ENCODE measurements at places on chromosomes 3 and 15.

GRCh38 chr3:168973206-168973605, 690.3 kb downstream of the MECOM start:
- no peak for DNase-seq

GRCh38 chr3:32816439-32817256, 1.1 kb upstream of the TRIM71 start:
- DNase-seq = peak; percentile 45

DNA sequence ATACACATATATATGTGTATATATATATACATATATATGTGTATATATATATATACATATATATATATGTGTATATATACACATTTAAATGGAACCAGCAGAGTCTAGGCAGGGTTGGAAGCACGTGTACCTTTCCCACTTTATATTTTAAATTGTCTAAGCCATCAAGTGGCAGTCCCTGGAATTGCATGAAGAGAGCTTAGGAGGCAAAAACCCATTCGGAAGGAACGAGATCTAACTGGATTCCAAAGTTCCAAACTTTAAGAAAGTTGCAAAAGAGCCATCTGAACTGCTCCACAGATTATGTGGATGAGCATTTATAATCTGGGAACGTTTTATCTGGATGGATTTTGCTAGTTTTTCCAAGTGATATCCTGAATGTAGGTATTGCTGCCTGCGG, 186.5 kb downstream of the FOXP1 start:
- DNase-seq = peak; percentile 49

- no peak for DNase-seq
These were observed 34.6 kb downstream of the CRABP1 start for GRCh38 chr15:78374436-78375393.

- DNase-seq = no peak
These were observed 33.8 kb downstream of the SCAP start for GRCh38 chr3:47441796-47442551.

DNA sequence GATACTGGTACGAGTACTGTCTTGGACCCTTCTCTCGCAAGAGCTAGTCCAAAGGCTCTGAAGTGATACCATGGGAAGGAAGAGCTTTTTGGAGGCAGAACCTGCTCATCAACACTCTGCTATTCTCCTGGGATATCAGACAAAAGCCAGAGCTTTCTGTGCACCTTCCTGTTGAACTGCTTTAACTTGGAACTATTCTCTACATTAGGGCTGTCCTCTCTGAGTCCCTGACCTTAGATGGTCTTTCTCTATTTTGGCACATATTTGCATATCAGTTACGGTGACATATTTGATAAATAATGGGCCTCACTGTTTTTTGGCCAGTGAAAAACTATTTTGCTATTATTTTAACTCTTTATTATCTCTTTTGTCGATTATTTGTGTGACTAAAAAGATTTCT, 146.9 kb downstream of the TIGIT start:
- no peak for DNase-seq

DNA sequence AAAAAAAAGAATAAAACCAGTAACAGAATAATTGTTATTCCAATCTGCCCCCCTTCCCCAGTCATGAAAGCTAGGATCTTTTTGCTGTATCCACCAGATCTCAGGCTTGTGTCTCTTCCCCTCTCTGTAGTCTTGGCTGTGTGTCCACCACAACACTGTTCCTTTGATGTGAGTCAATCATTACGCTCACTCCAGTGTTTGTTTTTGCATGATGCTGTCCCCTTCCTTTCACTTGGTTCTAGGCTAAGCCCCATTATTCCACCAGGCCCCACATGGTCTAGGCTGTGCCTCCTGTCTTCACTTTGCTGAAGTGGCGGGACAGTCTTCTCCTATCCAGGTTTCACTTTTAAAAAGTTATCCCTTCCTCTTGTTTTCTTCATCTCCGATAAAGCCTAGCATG, 13.6 kb downstream of the ACKR2 start:
- DNase-seq = no peak

DNA sequence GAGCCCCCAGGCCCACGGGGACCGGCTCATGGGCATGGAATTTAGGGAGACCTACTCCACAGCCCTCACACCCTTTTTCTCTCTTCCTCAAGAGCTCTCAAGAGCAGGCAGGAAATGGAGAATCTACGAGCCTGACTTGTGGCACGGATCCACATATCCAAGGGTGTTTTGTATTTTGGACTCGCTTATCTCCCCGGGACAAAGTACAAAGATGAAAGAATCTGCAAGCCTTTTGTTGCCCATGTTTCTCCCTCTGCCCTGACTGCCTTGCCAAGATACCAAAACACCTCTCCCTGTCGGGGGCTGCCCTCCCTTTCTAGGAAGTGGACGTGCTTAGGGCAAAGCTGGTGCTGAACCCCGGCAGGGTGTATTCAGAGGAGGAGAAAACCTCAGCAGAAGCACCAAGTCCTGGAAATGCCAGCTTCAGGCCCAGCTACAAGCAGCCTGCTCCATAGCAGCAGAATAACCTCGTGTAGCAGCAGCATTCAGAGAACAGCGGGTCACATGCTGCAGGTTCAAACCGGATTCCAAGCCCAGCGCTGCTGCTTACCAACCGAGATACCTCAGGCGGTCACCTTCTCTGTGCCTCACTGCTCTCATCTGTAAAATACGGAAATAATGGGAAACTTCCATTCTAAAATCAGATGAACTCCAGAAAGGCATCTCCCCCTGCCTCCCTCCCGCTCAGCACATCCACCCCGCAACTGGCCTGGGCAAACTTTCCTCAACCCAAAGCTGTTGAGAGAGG, 35.2 kb downstream of the DNASE1L3 start:
- no peak for DNase-seq

GRCh38 chr3:17302774-17303173, 418.0 kb downstream of the PLCL2 start:
- DNase-seq = no peak

DNA sequence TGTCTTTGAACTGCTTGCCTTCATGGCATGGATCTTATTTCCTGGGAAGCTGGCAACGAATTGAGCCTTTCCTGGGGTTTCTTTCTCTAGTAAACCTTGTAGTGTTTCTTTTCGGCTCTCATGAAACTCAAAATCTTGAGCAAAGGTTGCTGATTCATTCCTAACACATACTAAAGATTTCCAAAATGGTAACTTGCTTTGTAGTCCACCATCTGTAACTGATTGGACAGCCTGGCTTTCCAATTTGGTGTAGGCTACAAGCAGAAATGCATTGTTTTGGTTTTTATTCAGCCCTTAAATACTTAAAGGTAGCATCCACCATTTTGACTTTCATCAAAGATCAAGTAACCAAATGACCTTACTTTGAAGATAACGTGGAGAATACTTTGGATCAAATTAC, 38.1 kb downstream of the LRTM1 start:
- no peak for DNase-seq

DNA sequence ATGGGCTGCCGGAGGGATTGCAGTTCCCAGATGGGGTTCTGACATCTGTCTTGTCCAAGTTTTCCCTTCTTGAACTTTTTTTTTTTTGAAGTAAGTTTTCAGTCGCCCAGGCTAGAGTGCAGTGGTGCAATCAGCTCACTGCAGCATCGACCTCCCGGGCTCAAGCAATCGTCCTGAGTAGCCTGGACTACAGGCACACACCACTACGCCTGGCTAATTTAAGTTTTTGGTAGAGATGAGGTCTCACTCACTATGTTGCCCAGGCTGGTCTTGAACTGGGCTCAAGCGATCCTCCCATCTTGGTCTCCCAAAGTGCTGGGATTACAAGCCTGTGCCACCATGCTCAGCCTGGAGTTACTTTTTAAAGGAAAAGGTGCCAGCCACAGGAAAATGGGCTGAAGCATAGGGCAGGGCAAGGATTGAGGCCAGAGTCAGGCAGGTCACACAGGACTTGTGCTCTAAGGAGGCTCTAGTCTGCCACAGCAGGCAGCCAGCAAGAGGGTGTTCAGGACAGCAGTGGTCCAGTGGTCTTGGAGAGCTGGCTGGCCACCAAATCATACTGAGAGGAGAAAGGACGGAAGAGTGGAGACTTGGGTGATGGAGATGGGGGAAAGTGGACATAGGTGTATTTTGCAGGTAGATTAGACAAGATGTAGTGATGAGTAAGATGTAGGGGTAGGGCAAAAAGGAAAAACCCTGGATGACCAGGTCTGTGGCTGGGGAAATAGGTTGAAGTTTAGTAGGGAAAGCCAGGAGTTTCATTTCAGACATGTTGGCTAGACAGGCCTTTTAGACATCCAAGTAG, 6.0 kb upstream of the PODXL2 start:
- DNase-seq = no peak

DNA sequence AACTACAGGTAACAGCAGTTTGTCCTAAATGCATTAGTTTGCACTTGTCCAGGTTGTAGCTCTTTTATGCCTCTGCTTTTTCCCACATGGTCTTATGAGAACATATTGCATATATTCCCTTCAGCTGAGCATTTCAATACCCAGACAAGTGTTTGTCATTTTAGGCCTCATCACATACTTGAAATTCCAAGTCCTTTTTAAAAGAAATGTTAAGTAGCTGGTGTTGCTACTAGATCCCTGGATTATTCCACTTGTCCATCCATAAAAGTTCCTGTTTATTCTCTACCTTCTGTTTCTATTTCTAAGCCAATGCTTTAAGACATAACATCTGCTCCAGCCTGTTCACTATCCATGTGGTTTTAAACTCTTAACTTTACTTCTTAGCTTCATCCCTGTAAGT, 128.4 kb downstream of the NECTIN3 start:
- no peak for DNase-seq

GRCh38 chr15:72199721-72200212, 2.2 kb upstream of the GRAMD2A start:
- DNase-seq = peak; percentile 70

DNA sequence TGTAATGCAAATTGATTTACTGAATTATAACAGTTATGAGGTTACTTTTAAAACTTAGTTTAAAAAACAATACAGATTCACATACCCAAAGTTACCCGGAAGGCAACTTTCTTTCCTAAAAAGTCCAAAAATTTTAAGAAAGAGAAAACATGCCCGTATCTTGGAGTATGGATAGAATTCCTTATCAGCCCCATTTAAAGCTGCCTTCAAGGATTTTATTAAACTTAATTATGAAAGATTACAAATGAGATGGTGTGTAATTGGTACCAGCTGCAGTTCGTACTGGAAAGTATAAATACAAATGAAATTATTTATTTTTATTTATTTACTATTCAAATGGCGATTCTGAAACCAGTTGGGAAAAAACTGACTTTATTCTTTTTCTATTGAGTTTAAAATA, 39.4 kb downstream of the SATB1 start:
- no peak for DNase-seq

DNA sequence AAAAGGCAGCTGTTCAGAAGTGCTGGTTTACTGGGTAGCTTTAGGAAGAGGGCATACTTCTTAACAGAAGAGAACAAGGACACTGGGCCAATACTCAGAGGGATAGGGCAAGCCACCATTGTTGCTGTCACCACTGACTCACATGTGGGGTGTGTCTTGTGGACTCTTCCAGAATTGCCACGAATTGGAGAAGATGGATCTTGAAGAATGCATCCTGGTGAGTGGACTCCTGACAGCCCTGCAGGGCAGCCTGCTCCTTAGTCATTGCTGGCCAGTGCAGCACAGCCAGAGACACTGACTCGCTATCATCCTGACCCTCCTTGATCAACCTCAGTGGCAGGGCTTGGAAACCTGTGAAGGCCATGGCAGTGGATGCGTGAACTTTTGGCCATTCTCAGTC, 62.3 kb downstream of the UBP1 start:
- no peak for DNase-seq

GRCh38 chr15:89395461-89395871, 60.8 kb upstream of the POLG start:
- no peak for DNase-seq

DNA sequence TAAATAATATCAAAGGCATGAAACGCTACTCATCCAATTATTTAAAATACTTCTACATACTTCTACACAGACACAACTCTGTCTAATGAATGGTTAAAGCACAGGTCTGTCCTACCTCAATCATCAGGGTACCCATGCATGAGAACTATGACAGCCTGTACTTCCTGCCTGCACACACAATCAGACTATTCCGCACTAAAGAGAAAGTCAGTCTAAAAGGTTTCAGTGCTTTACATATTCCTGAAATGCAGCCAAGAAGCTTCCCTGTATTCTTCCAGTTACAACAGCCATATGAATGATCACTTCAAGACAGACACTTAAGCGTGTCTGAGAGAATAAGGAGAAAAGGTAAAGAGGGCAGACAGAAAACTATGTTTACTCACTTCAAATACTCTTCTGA, 58.8 kb downstream of the TUBGCP4 start:
- DNase-seq = no peak

DNA sequence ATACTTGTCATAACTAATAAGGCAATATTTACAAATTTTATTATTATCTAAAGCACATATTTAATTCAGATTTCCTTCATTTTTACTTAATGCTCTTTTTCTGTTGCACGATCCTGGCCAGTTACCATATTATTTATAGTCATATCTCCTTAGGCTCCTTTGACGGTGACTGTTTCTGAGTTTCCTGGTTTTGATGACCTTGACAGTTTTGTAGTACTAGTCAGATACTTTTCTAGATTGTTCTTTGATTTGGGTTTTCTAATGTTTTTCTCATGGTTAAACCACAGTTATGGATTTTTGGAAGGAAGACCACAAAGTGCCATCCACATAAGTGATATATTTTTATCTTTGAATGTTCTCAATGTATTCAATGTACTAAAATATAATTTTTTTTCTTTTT, 171.0 kb upstream of the NANOGP8 start:
- no peak for DNase-seq

DNA sequence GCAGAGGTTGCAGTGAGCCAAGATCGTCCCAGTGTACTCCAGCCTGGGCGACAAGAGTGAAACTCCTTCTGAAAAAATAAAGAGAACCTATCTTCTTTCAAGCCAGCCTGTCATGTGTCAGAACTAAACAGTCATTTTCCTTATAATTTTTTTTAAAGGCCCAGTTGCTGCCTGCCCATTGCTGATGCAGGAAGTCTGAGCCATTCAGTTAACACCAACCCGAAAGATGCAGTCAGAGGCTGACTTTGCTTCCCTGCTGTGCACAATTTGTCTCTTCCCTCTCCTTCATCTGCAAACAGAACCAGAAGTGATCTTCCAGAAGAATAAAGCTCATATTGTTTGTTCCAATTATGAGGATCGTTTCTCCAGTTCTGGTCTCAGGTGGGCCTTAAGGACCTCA, 220.6 kb downstream of the SLCO3A1 start:
- DNase-seq = no peak

DNA sequence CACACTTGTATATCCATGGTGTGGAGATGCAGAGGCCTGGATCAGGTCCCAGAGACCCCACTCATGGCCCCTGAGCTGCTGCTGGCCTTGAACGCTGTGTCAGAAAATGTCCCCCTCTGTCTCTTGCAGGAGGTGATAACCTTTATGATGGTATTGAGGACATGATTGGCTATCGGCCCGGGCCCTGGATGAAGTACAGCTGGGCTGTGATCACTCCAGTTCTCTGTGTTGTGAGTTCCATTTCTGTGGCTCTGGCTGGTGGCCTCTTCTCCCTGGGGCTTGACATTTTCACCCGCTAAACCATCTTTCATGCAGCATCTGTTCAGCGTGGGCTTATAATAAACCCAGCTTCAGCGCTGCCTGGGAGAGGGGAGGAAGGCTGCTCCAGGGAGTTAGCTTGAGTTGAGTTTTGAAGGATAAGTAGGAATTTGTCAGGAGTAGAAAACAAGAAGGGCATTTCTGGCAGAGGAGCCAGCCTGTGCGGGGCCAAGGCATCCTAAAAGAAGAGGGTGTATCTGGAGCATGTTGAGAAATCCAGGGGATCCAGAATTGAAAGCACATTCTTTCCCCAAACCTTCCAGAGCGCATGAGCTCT, 61.1 kb downstream of the GRIP2 start:
- DNase-seq = no peak

GRCh38 chr15:98035134-98035533, 74.6 kb downstream of the ARRDC4 start:
- DNase-seq = no peak
